ENCODE measurements at places on chromosomes 3 and 15.

DNA sequence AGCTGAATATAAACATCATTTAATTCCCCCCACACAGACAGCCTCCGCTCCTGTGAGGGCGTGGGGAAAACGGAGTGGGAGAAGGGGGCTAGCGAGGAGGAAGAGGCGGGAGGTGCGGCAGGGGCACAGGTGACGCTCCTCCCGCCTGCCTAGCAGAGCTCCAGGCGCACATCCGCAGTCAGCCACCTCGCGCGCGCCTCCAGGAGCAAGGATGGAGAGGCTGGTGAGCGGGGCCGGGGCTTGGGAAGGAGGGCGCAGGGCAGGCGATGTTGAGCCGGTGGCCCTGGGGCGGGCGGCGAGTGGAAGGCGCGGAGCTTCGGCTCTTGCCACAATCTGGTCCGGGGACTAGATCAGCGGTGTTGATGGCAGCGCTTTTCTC is at the start of gene CD200:
Gene CD200 (plus strand): TSS at position 155 of the 379 bp plus-strand sequence. CDS start 57 bp downstream, at position 212.
- DNase-seq: peak; percentile 89

GRCh38 chr3:168088106-168088720 is 7.5 kb downstream of the GOLIM4 start:
- DNase-seq: no peak

DNA sequence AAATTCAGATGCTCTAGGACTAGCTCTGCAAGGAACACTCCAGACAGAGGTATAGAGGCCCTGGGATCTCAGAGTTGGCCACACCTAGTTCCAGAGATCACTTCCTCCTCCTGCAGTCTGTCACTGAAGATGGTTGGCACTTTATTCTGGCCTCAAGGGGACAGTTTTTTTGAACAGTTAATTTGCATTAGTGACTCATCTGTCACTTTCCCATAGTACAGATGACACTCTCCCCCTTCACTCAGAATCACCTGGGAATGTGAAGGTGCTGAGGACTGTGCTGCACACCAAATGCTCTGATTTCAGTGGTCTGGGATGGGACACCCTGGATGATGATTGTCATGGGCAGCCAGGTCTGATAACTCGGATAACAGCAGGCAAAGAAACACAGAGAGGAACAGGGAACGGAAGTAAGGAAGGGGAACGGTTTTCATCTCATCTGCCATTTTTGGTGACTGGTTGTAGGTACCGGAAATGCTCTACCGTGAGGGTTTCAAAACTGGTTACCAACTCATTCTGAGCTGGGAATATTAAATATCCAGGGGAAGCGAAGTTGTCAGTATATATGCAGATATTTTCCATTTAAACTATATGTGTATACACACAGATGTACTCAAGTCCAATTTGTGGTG is 232.5 kb upstream of the ST8SIA2 start:
- DNase-seq: no peak

GRCh38 chr3:147210676-147211075 is 195.7 kb downstream of the ZIC4 start:
- no peak for DNase-seq

All from upper lobe of left lung (tissue), 6 donors.